ENCODE measurements at places on chromosomes 7 and 10.

DNA sequence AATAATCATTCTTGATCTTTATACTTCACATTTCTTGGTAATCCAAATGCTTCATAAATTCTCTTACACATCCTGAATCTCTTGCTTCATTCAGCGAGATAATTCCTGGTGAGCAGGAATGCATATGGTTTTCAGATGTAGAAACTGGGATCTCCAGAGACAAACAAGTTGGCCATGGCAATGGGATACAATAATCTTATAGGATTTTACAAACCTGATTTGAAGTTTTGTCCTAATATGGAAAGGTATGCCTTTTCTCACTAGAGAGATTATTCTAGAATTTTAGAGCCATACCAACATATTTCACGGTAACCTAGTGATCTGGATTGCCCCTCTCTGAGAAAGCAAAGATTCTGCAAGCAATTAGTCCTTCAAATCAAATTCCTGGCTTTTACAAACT lies 13.1 kb upstream of the TRDMT1 start:
- DNase-seq = peak; percentile 49

DNA sequence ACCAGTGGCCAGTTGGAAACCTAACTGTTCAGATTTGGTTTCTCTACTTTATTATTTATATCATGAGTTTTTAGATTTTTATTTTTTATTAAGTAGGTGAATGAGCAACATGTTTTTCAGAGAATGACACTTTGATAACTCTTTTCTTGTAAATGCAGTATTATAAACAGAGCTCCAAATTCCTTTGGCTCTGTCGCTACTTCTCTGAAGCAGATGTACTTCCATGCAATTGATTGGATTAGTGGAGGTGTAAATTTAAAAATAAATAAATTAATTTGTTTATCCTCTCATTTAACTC lies 34.3 kb upstream of the ICA1 start:
- DNase-seq = no peak

GRCh38 chr7:113062499-113062898 lies 24.1 kb downstream of the GPR85 start:
- DNase-seq = no peak

DNA sequence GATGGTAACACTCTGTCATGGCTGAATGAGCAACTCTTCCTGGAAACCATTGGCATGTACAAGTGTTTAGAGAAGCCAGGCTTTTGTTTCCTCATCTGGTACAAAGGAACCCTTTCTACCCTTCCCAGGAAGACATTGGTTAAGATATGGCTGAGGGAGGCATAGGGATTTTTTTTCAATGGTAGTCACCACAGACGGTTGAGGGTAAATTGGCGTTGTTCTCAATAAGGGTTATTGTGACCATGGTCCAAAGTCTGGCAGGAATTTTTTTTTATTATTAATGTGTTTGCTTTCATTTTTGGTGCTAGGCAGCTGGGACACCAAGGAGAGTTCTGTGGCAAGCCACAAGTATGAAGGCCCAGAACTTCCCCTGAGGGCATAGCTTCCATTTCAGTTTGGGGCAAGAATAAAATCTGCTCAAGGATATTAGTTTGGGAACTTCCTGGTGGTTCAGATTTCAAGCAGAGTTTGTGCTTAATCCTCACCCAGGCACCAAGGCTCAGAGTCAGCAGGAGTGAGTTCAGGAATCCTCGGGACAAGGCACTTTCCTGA lies at the start of gene PLEKHS1:
PLEKHS1 (plus strand) TSS at position 502 of the 552 bp plus-strand sequence. CDS start 3,596 bp downstream, outside the sequence.
- DNase-seq = peak; percentile 26

- DNase-seq = no peak
Measured at GRCh38 chr7:86784765-86785164, 141.1 kb downstream of the GRM3 start.

GRCh38 chr10:48742891-48743860 lies 58.5 kb downstream of the WDFY4 start:
- DNase-seq = no peak

DNA sequence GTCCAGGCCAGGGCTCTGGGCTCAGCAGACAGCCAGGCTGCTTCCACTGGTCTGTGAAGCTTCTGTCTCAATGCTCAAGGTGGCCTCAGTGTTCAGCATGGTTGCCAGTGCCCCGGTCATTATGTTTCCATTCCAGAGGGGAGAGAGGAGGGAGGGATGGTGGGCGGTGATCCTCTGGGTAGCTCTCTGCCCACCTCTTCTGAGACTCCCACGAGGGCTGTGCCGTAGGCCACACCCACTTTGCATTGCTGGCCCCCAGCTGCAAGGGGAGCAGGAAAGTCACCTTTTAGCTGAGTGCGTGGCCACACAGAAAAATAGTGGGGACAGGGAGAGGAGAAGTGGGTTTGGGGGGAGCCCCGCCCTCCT lies 42.5 kb downstream of the FOXK1 start:
- peak; percentile 34 for DNase-seq

GRCh38 chr7:2008936-2009540 lies 223.7 kb downstream of the MAD1L1 start:
- DNase-seq = no peak

DNA sequence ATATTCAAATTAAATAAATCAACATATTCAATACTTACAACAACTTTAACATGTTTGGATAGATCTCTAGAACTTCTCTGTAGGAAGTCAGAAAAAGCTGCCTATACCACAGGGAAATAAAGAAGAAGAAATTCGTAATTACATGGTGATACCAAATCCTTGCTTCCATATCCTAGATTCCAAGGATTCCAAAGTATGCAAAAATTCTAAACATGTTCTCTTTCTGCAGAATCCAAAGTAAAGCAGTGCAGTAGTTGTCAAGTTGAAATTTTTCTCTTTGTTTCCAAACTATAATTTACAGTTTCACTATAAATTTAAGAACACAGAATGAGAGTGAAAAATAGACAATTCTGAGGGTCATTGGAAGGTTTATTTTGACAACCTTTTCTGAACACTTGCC lies 233.7 kb upstream of the PTN start:
- no peak for DNase-seq

- DNase-seq = no peak
Measured at GRCh38 chr7:80204454-80204853, 69.8 kb downstream of the GNAI1 start.

GRCh38 chr7:114662002-114662677 lies 247.5 kb downstream of the FOXP2 start:
- DNase-seq = no peak

DNA sequence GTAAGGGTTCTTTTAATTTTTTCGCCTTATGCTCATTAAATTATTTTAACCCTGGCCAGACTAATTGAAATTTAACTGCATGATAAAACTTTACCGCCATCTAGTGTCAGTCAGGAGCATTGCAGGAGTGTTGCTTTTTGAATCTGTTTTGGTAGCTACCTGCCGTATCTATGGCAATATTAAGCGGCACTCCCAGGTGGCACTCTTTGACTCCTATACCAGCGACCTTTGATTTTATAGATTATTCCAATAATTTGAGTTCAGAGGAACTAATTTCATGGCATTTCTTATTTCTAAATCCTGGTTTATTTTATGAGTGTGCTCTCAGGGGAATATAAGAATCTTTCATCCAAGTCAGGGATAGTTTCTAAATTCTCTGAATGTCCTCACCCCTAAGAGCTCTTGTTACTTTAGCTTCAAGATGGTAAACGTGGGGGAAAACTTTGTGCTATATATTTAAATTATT lies 198.9 kb downstream of the REEP3 start:
- DNase-seq = peak; percentile 45

- no peak for DNase-seq
Measured at GRCh38 chr7:25864943-25865751, 286.9 kb upstream of the NFE2L3 start.

DNA sequence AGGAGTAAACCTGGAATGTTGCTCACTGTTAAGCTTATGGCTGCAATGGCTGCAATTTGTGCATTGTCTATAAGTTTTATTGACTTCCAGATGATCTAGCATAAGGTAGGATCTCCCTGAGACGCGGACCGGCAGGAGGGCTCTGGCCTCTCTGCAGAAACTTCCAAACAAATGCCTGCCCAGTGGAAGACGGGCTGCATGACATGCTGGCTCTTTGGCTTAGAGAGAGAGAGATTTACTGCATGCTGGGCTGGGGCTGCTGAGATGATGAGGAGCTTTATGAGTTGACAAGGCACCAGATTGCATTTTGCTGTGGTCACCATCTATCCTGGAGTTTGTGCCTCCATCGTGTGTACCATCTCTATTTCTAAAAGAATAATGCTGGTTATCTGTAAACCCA lies 193.2 kb downstream of the GALNT17 start:
- no peak for DNase-seq

- peak; percentile 15 for DNase-seq
Measured at GRCh38 chr7:137696376-137696775, 150.4 kb downstream of the DGKI start.

DNA sequence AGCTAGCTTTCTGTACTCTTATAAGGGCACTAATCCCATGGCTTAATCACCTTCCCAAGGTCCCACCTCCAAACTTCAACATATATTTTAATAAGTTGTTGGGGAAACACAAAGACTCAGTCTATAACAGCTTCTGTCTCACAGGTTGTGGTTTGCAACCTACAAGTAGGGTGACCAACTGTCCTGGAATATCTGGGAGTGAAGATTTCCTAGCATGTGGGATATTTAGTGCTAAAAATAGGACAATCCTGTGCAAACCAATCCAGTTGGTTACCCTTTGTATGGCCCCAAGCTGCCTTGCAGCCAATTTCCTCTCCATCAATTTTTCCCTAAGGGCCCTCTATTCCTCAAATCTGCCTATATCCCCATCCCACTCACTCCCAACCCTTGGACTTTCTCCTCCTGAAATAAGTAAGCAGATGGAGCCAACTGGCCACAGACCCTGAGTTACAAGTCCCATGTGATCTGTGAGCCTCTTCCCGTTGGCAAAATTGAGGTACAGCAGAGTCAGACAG lies 82.3 kb downstream of the FAM13C start:
- no peak for DNase-seq

GRCh38 chr10:24901686-24902399 lies 50.6 kb downstream of the PRTFDC1 start:
- DNase-seq = peak; percentile 85

DNA sequence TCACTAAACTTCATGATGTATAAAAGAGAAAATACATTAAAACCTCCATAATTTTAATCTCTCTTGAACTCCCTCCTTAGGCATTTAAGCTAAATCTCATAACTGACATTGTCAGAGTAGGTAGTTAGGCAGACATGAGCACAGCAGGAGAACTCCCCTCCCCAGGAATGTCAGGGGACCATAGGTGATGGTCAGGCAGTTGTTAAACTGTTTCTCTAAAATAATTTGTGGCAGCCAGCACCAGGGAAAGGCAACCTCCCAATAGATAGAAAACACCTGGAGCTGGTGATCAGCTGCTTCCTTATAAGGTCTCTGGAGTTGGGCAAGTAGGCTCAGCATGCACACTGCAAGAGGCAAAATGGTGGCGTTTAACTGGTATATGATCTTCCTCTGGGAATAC lies 73.0 kb downstream of the TPK1 start:
- no peak for DNase-seq

GRCh38 chr10:114679552-114679951 lies 21.5 kb upstream of the ABLIM1 start:
- no peak for DNase-seq

GRCh38 chr7:36620166-36620708 lies 104.1 kb downstream of the AOAH start:
- no peak for DNase-seq
